ENCODE measurements at places on chromosomes 3 and 15.

DNA sequence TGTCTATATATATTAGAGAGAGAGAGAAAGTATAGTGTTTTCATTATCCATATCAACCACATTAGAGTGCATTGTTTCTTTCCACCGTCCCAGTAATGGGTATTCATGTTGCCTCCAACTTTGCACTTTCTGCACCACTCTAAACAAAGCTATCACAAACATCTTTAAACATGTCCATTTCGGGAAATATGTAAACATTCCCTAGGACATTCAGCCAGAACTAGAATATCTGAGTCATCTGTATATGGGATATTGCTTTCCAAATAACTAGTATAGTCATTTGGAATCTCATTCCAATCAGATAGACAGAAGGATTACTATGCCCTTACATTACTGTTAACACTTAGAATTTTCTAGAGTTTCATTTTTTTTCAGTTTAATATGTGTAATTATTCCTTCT, 914.9 kb upstream of the EPHA6 start:
- DNase-seq = no peak

- no peak for DNase-seq
These were observed 2.2 kb upstream of the CX3CR1 start for GRCh38 chr3:39282057-39282456.

DNA sequence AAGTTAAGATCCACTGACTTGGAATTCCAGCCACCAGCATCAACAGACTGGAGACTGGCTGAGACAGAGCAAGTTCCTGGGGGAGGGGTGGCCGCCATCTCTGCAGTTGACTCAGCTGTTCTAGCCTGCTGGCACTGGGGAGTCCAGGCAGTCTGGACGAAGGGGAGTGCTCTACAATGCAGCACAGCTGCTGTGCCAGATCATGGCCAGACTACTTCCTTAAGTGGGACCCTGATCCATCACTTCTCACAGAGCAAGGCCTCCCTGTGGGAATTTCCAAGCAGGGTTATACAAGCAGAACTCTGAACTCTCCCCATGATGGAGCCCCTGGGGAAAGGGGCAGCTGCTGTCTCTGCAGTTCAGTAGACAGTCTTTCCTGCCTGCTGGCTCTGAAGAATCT, 35.2 kb downstream of the PYGO1 start:
- DNase-seq = peak; percentile 12

- no peak for DNase-seq
These were observed 77.6 kb upstream of the ACP3 start for GRCh38 chr3:132239587-132239986.
